ENCODE measurements at places on chromosomes 11 and 22.

DNA sequence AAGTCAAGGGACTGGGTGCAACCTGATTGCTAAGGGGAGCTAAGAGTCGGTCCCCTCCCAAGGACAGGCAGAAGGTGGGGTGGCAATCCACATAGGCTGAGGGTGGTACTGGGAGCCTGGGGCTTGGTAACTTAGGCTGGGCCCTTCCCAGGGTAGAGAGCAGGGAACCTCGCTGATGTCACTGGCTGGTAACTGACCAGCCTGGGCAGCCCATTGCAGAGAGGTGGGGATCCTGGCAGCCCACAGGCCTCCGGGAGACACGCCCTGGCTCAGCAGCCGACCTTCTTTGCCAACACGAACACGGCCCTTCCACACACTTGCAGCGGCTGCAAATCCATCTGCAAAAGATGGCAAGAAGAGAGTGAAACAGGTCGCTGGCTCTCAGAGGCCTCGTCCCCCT is 25.4 kb downstream of the A4GALT start:
- DNase-seq: no peak

DNA sequence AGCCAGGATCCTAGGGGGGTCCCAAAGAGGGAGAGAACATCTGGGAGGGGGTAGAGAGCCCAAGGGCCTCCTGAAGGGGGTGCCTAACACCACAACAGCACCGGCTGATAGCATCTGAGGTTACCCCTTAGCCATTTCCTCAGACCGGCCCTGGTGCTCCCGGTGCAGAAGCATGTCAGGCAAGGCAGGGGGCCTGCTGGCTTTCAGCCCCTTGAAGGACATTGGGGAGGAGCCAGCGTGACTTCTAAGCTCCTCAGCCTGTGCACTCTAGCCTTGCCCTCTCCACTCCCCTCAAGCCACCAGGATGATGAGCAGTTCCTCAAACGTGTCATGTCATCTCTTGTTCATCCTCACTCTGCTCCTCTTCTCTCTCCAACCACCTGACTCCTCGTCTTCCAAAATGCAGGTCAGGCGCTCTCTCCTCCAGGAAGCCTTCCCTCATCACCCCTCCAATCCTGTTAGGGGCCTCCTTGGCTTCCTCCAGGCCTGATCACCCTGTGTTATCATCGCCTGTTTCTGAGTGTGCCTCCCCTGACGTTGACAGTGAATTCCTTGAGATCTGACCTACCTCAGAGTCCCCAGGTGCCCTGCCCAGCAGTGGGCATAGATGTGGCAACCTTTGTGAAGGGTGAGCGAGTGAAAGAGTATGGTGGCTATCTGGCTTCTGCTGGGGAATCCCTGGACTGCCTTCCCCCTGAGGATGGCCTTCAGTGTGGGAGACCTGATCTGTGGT is 6.1 kb downstream of the P2RY2 start:
- DNase-seq: no peak

GRCh38 chr22:35266277-35266676 is 9.0 kb downstream of the HMGXB4 start:
- DNase-seq: no peak

- DNase-seq: no peak
These were observed 4.3 kb upstream of the OR2AG1 start for GRCh38 chr11:6778518-6778917.

DNA sequence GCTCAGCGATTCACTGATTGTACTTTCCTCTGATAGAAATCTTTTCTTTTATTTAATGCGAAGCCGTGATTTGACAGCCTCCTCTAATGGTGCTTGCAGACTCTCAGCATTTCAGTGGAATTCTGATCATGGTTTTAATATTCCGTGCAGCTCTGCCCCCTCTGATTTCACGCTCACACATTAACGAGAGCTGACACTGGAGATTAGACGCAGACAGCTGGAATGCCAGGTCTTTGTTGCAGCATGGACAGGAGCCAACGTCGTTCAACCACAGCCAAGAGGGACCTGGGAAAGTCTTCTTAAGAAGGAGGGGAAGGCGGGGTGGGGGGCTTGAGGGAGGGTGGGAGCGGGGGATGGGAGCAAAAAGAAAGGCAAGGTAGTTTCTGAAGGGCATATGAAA is 186.4 kb downstream of the BLID start:
- no peak for DNase-seq

GRCh38 chr11:79400717-79401330 is 40.0 kb downstream of the TENM4 start:
- no peak for DNase-seq

DNA sequence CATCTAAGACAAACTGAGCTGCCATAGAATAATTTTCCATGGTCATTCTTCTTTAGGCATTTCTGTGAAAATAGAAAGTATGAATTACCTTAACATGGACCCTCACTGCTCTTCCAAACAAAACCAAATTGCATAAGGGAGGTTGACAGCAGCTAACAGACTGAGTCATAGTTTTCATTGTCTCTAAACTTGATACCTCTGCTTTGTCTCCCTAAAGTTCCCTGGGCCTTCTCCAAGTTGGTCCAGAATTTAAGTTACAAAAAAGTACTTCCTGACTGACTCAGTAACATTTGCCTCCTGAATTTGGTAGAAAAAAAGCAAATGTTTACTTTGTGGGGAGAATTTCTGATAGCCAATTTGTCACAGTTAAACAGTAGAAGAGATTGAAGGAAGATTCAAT is 3.0 kb downstream of the OR8D1 start:
- DNase-seq: no peak

- DNase-seq: no peak
These were observed 1071.2 kb downstream of the BRD1 start for GRCh38 chr22:48756146-48757111.

DNA sequence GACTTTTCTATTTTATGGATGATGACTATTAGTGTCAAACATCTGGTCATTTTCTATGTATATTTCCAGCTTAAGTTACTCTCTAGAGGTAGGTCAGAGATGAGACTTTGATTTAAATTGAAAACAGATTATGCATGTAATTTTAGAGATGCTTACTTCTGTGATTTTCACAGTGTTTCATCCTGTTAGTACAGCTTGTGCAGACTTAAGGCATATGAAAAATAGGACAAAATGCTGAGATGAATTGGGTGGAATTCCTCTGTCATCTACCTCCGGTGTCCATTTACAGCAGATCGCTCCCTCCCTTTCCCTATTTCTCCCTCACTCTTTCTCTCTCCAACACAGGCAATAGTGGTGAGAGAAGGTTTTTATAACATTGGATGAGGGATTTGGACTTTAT is 14.1 kb downstream of the JAM3 start:
- no peak for DNase-seq

GRCh38 chr11:83051760-83052671 is 19.7 kb downstream of the RAB30 start:
- DNase-seq: no peak

DNA sequence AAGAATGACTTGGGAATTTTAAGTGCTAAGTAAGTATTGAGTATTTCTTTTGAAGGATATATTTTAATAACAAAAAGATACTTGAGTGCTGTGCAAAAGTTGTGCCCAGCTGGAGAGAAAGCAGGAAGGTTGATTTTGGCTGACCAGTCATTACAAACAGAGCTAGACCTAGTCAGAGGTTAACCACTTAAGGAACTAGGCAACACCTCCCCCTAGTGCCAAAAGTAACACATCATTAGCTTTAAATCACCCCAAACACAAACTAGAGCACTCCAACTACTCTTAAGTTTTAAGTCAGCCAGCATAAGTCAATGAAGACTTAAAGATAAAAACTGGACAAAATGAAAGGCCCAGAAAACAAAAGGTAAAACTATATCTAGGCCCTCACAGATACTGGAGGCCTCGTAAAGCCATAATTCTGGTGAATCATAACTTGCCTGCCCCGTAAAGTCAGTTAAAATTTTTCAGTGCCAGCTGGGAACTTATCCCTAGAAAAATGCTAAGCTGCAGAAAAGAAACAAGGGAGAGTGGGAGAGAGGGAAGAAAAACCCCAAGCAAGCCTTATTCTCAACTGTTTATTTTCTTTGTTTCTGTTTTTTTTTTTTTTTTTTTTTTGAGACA is 4.6 kb downstream of the TMEM9B start:
- peak; percentile 61 for DNase-seq

DNA sequence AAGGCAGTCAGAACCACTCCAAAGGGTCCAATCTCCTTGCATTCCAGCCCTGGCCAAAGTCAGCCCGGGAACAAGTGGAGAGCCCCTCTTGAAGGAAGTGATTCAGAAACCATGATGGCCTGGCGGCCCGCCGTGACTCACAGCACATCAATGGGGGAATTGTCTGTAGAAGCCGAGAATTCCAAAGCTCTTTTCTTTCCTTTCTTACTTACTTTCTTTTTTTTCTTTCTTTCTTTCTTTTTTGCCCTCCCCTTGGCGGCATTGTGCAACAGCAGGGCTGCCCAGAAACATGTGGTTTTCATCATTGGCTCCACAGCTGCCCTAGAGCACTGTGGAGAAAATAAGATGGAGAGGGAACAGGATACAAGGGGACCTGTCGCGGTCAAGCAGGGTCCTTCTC is 140.2 kb upstream of the TIMP3 start:
- DNase-seq: no peak

DNA sequence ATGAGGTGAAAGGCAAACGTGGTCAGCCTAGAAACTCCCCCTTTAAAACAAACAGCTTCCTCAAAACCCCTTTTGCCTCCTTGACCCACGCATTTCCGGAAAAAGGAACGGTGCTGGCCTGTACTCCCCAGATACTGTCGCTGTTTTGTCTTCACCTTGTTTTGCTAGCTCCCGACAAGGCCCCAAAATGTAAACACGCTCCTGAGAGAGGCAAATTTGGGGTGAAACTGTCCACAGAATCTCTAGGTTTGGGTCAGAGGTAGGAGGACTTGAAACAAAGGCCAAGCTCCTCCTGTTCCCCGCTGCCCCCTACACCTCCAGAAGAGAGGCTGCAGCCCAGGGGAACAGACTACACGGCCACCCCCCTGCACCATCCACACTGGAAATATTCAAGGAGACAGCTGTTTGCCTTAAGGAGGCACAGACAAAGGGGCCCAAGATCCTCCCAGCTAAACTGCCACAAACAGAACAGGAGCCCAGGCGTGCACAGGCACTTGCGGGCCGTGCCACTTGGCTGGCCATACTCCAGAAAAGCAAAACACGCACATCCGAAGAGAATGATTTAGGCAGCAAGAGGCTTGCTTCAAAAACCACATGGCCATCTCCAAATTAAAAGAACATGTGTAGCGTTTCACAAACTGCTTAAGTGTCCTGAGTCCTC is 160.5 kb upstream of the GRK3 start:
- DNase-seq: no peak

- DNase-seq: no peak
These were observed 77.0 kb downstream of the MICAL2 start for GRCh38 chr11:12187399-12187798.

- no peak for DNase-seq
These were observed 318.4 kb downstream of the AASDHPPT start for GRCh38 chr11:106395716-106396349.

DNA sequence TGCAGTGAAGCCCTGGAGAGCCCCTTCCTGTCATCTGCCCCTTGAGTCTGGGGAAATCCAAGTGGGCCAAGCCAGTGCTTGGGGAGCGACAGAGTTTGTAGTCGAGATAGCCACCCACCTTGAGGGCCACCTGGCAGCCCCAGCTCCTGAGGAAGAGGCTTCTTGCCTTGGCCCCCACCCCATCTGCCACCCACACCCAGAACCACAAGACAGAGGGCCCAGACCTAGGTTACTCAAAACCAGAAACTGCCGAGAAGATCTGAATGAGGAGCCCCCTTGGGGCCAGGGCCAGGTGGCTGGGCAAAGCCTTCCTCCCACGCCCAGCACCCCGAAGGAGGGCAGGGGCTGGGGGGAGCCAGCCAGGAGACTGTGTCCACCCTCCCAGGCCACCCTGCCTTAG is 18.8 kb upstream of the PRR5 start:
- no peak for DNase-seq

DNA sequence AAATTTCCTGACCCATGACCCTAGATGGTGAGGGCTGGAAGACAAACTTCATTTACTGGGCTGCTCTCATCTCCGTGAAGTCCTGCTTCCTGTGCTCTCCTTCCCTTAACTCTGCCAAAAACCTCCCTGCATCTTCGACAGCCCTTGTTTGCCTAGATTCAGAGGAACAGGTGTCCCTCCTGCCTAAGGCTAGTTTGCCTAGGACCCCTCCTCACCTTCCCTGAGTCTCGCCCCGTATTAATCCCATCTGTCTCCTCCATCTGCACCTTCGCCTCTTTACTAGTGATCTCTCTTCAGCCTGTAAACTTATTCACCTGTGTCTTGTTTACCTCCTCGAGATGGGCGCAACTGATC is 33.1 kb downstream of the EIF3F start:
- DNase-seq: no peak

GRCh38 chr11:4213746-4214145 is 119.1 kb downstream of the RRM1 start:
- no peak for DNase-seq

- DNase-seq: no peak
These were observed 157.7 kb downstream of the TTC17 start for GRCh38 chr11:43516316-43516850.

DNA sequence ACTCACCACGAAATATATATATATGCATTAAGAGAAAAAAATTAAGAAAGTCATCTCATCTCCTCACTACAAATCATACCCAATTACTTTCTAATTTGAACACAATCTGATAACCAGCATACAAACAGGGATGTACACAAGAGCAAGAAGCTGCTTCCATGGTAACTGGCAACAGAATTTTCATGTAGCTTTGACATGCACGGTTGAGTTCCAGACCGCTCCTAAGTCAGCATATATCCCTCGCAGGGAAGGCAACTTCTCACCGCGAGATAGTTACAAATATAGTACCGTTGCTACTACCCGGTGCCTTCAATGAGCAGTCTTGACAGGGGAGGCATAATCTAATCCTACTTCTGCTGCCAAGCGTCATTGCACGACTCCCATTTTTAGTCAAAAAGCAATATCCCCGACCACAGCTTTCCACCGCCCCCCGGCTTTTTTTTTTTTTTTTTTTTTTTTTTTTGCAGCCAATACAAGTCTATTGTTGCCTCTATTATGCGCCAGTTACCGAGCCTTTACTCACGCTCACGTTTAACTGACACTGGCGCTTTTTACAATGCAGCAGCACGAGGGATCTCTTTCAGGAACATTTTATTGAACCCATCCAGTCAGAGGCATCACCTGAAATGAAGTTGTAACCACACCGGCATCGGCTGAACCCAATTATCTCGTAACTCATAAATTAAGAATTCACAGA is 2.2 kb downstream of the CADM1 start:
- peak; percentile 2 for DNase-seq

DNA sequence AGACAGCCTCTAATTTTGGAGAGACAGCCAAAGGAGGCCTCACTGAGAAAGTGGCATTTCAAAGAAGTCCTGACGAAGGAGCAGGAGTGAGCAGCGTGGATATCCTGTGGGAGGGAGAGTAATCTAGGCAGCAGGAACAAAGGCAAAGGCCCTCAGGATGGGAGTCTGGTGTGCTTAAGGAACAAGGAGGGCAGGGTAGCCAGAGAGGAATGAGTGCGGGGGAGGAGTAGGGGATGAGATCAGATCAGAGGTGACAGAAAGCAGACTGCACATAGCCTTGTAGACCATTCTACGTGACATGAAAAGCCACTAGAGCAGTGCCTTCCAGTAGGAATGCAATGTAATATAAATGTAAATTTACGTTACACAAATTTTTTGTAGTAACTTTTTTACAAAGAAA is 5.6 kb downstream of the SLC36A4 start:
- DNase-seq: no peak

Data from CD4-positive, alpha-beta T cell treated with Interleukin-17A for 1 hour (primary cell).